Hepatocyte (in vitro differentiated cells): ENCODE measurements at places on chromosomes 5 and 9.

GRCh38 chr5:57761513-57761912 lies 278.9 kb upstream of the ACTBL2 start:
- no peak for DNase-seq

GRCh38 chr5:58459146-58460001 lies 512 bp downstream of the PLK2 start:
- peak; percentile 64 for DNase-seq

GRCh38 chr5:14410394-14411201 lies 171.0 kb upstream of the OTULINL start:
- DNase-seq = no peak

GRCh38 chr5:100802208-100802607 lies 100.9 kb downstream of the ST8SIA4 start:
- DNase-seq = no peak

- no peak for DNase-seq
Measured at GRCh38 chr9:135223831-135224230, 136.4 kb downstream of the OLFM1 start.

- peak; percentile 71 for DNase-seq
Measured at GRCh38 chr5:14665101-14665822, 744 bp downstream of the OTULIN start.

- DNase-seq = no peak
Measured at GRCh38 chr5:134437340-134437846, 25.7 kb upstream of the CDKN2AIPNL start.
